ENCODE measurements at places on chromosomes 6 and 20.

DNA sequence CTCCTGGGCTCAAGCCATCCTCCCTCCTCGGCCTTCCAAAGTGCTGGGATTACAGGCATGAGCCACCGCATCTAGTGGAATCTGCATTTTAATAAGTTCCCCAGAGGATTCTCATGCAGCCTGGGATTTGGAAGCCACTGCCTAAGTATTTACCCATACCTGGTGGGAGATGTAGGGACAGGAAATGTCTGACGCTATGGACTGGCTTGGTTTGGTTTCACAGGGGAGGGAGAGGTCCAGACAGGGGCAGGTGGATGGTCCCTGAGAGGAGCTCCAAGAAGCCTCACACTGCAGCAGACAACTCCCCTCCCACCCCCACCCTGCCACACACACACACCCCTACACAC is 4.4 kb downstream of the VSTM2L start:
- no peaks in the 10 kb centered on the region for H3K36me3 ChIP-seq
- H3K27me3 ChIP-seq = peaks cover 4% of the 10 kb centered on the region

- H3K4me3 ChIP-seq = peak overlapping the region; percentile 45
- peaks cover 4% of the 10 kb centered on the region for H3K36me3 ChIP-seq
- peaks cover 70% of the 10 kb centered on the region for H3K4me1 ChIP-seq
- DNase-seq = no peak
Observed at GRCh38 chr6:56690519-56691285, 48.0 kb upstream of the DST start.

GRCh38 chr20:4689220-4689619 is 32.5 kb upstream of the PRND start:
- DNase-seq = no peak
- no peaks in the 10 kb centered on the region for H3K27me3 ChIP-seq
- peaks cover 39% of the 10 kb centered on the region for H3K4me1 ChIP-seq
- no peak overlapping the region for H3K27ac ChIP-seq
- H3K36me3 ChIP-seq = no peaks in the 10 kb centered on the region

DNA sequence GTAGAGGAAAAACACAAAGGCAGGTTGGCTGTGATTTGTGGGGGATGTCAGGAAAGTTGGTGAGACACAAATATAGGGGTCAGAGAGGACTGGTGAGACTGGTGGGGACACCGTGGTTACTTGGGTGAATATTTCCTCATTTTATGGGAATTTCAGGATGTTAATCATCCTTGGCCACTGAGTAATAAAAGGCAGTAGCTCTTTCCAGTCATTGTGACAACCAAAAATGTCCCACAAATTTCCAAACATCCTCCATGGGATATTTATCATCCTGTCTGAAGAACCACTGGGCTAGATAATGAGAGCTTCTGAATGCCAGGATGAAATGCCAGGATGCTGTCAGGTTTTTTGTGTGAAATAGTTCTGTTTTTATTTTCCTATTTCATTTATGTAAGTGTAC is 374.1 kb downstream of the CD109 start:
- no peak for DNase-seq
- no peak overlapping the region for H3K27ac ChIP-seq
- peaks cover 24% of the 10 kb centered on the region for H3K4me1 ChIP-seq
- H3K36me3 ChIP-seq = no peaks in the 10 kb centered on the region
- H3K27me3 ChIP-seq = no peaks in the 10 kb centered on the region
- H3K4me3 ChIP-seq = no peak overlapping the region

DNA sequence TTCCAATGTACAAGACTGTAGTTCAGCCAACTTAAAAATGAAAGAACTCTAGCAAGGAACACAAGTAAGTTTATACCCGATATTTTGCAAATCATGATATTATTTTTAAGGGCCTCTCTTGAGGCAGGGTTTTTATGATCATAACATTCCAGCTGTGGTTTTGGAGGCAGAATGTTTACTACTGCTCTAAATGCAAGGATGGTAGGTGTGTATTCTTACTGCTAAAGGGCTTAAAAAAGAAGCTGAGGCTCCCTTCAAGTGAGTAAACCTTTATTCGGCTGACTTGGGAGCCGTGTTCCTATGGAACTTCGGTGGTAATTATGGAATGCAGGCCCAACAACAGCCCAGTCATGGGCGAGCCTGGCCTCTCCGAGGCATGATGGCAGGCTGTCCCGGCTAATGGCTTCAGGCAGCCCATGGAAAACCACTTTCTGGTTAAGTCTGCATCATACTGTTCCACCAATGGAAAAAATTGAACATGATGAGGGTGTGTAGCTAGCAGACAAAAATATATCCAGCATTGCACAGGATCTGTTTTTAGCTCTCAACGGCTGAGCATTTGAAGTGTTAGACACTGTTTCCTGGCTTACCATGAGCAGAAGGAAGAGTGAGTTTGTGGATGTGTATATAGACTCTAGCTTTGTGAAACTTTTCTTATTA is 111.5 kb downstream of the TIAM2 start:
- H3K27ac ChIP-seq = peak overlapping the region; percentile 67
- H3K36me3 ChIP-seq = no peaks in the 10 kb centered on the region
- peaks cover 42% of the 10 kb centered on the region for H3K4me1 ChIP-seq

GRCh38 chr6:85401186-85402021 is 48.5 kb upstream of the NT5E start:
- no peak for DNase-seq
- peaks cover 72% of the 10 kb centered on the region for H3K4me1 ChIP-seq
- no peak overlapping the region for H3K4me3 ChIP-seq
- H3K27ac ChIP-seq = peak overlapping the region; percentile 42
- H3K27me3 ChIP-seq = no peaks in the 10 kb centered on the region
- H3K36me3 ChIP-seq = no peaks in the 10 kb centered on the region

DNA sequence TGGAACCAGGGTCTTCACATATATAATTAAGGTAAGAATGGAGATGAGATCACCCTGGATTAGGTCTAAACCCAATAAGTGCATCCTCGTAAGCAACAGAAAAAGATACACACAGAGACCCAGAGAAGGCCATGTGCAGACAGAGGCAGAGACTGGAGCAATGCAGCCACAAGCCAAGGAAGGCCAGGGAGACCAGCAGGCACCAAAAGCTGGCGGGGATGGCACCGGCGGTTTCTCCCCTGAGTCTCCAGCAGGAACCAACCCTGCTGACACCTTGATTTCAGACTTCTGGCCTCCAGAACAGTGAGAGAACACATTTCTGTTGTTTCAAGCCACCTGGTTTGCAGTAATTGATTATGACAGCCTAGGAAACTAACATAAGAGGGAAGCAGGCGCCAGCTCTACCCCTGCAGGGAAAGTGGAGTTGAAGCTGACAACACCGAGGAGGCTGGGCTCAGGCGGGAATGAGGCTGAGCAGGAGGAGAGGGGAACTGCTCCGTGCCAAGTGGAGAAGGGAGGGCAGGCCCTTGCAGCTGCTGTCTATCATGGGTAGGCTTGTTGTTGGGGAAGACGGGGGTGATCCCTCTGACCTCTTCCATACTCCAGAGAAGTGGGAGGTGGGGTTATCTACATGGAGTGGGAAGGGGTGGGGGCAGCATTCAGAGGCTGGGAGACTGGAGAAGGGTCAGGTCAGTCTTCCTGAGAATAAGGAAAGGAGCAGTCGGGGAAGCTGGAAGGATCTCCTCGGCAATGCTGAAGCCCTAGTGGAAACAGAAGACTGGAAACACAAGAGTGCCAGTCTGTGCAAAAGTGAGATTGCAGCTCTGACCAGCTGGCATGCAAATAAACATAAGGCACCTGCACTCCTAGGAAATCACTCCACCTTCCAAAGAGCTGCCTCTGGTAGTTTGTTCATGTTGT is 72.7 kb downstream of the NFATC2 start:
- H3K27me3 ChIP-seq = no peaks in the 10 kb centered on the region
- H3K27ac ChIP-seq = no peak overlapping the region
- H3K4me3 ChIP-seq = no peak overlapping the region

DNA sequence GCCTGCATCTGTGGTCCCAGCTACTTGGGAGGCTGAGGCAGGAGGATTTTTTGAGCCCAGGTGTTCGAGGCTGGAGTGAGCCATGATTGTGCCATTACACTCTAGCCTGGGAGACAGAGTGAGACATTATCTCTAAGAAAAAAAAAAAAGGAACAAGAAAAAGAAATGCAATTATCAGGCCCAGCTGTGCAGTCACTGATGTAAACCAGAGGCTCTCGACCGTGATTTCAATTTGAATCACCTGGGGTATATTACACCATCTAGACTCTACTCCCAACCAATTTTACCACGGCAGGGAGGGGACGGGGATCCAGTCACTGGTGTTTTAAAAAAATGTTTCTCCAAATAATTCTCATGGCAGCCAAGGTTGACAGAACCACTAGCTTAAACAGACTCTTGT is 48.8 kb upstream of the NKX2-2 start:
- peaks cover 34% of the 10 kb centered on the region for H3K27me3 ChIP-seq
- H3K4me1 ChIP-seq = no peaks in the 10 kb centered on the region
- H3K36me3 ChIP-seq = no peaks in the 10 kb centered on the region
- H3K4me3 ChIP-seq = no peak overlapping the region

DNA sequence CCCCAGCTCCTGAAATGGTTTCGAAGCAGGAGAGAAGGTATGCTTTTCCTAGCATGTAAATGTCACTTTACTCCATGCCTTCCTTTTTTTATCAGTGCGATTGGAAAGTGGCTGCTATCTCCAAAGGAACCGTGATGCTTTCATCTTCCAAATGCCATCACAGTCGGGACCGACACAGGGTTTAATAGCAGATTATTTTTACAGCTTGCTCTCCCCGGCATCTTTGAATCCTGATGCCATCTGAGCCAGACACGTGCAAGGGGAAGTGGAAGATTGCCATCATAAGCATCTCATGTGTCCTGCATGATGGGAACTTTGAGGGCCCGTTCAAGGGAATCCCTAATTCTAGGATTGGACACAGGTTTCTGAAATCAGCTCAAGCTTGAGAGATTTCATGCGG is 253.4 kb upstream of the KCNG1 start:
- peaks cover 42% of the 10 kb centered on the region for H3K27me3 ChIP-seq
- no peak for DNase-seq
- H3K36me3 ChIP-seq = peaks cover 6% of the 10 kb centered on the region

DNA sequence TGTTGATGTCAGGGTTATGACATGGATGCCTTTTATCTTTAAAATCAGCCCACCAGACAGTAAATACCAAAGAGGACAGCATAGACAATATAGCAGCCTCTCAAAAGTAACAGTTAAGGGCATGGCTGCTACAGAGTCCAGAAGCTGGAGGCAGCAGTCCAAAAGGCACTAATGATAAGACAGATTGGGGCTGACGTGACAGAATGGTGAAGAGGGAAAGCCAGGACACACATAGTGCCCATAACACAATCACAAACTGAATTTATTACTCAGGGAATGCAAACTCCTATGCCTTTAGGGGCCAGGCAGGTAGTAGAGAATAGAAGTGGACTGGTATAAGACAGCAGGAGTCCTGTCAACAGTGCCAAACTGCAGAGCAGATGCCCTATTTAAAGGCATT is 40.7 kb downstream of the TP53INP2 start:
- no peak overlapping the region for H3K27ac ChIP-seq
- no peak for DNase-seq
- peaks cover 52% of the 10 kb centered on the region for H3K36me3 ChIP-seq
- H3K27me3 ChIP-seq = no peaks in the 10 kb centered on the region

DNA sequence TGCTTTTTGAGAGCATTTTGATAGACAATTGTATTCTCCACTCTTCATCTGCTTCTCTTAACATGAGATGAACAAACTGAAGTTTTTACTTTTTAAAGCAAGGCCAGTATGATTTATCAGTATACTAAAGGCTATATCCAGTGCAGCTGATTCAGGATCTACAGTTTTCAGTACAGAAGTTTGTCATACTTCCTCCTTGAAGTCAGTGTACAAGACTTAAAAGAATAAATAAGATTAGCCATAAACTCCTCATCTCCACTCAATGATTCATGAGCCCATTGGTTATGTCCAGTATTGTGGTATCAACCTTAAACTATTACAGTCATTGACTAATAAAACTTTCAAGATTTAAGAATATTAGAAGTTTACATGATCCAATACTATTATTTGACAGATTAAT is 374.8 kb upstream of the EPHA7 start:
- H3K4me1 ChIP-seq = peaks cover 76% of the 10 kb centered on the region
- peak overlapping the region; percentile 73 for H3K27ac ChIP-seq
- peaks cover 2% of the 10 kb centered on the region for H3K36me3 ChIP-seq
- H3K4me3 ChIP-seq = no peak overlapping the region
- H3K27me3 ChIP-seq = no peaks in the 10 kb centered on the region

DNA sequence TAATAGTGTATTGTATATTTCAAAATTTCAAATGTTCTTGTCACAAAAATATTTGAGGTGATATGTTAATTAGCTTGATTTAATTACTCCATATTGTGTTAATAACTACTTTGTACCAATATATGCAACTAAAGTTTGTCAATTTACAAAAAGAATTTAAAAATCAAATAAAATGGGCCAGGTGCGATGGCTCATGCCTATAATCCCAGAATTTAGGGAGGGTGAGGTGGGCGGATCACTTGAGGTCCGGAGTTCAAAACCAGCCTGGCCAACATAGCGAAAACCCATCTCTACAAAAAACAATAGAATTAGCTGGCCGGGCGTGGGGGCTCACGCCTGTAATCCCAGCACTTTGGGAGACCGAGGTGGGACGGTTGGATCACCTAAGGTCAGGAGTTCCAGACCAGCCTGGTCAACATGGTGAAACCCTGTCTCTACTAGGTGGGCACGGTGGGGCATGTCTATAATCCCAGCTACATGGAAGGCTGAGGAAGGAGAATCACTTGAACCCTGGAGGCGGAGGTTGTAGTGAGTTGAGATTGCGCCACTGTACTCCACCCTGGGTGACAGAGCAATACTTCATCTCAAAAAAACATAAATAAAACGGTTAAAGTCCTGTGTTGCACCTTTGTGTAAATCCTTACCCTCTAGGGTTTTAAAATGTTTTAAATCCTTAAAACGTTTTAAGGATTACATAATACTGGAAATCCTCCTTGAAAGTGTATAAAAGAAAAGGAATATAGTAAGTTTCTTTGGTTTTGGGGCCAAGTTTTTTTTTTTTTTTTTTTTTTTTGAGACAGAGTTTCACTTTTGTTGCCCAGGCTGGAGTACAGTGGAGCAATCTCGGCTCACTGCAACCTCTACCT is 4.0 kb downstream of the HSPA1B start:
- no peaks in the 10 kb centered on the region for H3K27me3 ChIP-seq
- no peak for DNase-seq

DNA sequence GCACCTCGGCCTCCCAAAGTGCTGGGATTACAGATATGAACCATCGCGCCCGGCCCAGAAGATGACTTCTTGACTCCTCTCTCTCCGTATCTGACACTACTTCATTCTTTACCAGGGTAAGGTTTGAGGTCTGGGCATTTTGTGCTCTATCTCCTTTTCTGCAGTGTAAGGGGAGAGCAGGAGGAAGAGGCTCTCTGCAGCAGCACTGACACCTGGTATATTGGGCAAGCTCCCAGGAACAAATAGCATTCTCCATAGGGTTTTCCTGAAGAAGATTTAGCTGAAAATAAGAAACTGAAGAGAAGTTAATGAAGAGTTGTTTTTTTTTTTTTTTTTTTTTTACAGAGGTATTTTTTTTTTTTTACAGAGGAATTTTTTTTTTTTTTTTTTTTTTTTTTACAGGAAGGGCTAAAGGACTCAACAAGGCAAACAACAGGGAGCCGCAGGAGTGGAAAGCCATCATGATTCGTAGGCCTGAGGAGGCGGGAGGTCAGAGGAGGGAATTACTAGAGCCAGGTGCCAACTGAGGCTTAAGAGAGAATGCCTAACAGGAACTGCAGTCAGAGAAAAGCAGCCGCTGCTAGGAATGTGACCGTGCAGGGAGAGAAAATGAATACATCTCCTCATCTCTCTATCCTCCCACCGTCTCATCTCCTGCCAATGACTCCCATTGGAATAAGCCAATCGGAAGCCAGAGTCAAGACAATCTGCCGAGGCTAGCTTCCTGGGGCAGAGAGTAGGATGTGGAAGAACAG is 34.7 kb upstream of the ADGRF4 start:
- no peak overlapping the region for H3K4me3 ChIP-seq
- no peaks in the 10 kb centered on the region for H3K4me1 ChIP-seq
- no peak overlapping the region for H3K27ac ChIP-seq
- H3K27me3 ChIP-seq = no peaks in the 10 kb centered on the region
- H3K36me3 ChIP-seq = no peaks in the 10 kb centered on the region

Measured in chondrocyte (in vitro differentiated cells).